ENCODE measurements at places on chromosomes 1 and 21.

DNA sequence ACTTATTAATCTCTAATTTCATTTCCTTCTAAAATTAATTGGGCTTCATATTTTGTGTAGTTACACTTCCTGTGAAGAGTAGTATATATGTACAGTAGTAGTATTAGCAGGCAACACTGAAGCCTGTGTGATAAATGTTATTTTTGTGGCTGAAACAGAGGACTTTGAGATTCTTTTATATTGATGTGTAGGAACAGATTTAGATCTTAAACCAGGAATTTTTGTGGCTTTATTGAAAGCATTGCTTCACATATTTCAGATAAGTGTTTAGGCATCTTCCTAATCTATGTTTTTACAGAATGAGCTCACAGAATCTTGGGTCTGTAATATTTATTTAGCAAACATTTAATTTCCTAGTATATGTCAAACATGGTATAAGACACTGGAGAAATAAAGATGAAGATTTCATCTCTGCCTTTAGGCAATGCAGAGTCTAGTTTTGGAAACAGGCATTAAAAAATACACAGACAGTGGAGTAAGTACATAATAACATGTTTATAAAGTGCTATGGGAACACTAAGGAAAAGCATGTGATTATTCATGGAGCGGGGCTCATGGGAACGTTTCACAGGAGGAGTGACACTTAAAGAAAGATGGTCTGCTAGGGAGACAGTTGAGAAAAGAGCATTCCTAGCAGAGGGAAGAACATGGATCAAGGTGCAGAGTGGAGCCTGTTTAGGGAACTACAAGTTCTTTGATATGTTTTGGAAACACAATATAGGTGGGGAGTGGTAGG lies 52.7 kb downstream of the MIGA1 start:
- DNase-seq: no peak

DNA sequence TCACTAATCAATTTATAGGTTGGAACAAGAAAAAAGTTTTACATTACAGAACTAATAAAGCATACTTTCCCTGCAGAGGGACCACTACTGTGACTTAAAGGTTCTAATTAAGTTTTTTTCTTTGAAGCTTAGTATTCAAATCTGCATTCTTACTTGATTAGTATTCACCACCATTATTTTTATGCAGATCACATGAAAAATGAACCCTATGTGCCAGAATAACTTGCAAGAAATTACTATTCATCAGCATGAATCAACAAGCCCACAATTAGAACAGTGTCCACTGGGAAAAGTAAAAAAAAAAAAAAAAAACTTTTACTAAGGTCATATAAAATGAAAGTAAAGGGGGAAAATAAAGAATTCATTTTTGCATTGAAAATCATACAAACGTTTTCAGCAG lies 90.8 kb downstream of the SMYD3 start:
- DNase-seq: no peak

GRCh38 chr1:184258525-184258924 lies 128.3 kb upstream of the C1orf21 start:
- no peak for DNase-seq

DNA sequence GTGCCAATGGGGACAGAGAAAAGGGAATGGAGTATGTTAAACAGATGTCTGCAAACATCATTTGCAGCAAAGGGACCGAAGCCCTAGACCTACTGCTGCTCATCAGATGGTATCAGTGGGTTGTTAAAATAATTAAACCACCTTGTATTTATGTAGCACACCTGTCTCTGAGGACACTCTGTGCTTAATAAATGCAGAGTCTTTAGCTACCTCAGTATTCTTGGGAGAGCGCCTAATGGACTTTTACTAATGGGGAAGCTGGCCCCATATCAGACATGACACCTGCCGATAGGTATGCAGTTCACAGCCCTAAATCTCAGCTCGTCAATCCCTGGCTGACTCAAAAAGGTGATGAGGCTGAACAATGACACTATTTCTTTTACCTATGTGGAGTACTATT lies 54.4 kb downstream of the SYT6 start:
- no peak for DNase-seq

DNA sequence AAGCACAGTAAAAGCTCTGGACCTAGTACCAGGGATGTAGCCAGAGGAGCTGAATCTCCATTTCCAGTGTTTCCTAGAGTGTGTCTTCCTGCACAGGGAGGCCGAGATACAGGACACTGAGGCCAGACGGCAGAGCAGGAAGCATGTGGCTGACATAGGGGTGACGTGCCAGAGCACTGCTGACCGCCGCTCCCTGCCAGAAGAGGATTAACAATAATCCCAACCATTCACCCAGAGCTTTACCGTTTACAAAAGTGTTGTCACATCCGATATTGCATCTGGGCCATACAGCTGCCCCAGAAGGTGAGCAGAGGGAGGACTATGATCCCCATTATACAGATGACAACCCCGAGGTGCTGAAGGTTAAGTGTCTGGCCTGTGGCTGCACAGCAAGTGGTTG lies 5.8 kb upstream of the CLDN19 start:
- no peak for DNase-seq

DNA sequence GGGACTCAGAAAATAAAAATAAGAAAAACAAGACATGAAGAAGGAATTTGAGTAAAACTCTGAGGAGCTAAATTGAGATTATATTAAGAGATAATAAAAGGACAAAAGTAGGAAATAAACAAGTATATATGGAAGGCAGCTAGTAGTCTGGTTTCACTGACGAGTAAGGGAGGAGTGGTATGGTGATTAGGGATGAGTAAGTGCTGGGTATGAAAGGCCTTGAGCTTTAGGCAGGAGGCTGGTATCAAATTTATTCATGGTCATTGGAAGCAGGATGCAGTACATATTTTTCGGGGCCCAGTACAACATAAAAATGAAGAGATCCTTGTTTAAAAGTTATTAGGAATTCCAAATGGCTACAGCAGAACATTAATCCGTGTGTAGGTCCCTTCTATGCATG lies 789.7 kb upstream of the PRMT6 start:
- DNase-seq: no peak

- no peak for DNase-seq
Observed at GRCh38 chr21:25127007-25127406, 480.3 kb downstream of the MRPL39 start.

GRCh38 chr1:44806704-44807363 lies at the start of gene DYNLT4:
Gene DYNLT4, minus strand, starts transcription at chr1:44807351. Its CDS starts 683 bp downstream, at chr1:44806668.
- DNase-seq: no peak

- DNase-seq: no peak
Observed at GRCh38 chr1:9558946-9559545, 19.8 kb downstream of the SLC25A33 start.

GRCh38 chr1:44642255-44642654 lies 32.0 kb downstream of the TMEM53 start:
- DNase-seq: no peak

DNA sequence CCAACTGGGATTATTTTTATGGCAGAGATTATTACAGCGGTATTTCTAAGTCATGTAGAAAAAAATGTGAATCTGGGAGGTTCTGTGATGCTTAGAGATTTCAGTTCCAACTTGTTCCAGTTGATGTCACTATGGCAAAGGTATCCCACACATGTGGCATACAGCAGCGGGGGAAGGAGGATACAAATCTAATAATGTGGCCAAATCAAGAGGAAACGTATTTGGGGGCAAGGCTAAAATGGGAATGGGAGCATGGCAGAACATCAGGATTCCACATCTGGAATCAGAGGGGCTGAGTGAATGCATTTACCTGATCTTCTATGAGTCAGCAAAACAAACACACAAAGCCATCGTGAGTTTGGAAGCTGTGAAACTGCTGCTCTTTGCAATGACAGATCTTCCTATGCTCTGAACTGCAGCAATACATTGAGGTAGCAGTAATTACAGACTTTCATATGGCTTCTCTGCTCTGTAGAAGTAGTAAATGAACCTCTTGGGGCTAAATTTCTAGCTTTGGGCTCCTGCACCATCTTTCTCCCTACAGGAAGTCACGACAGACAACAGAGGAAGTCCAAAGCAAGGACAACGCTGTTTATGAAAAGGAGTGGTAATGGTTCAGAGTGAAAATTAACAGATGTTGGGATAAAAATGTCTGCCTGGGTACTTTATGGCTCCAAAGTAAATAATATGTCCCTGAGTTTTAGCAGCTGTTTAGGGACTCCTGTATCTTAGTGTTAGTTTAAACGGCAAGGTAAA lies 55.5 kb downstream of the GABPA start:
- DNase-seq: peak; percentile 6

- DNase-seq: no peak
Observed at GRCh38 chr1:13586001-13586400, 2.4 kb downstream of the PDPN start.

DNA sequence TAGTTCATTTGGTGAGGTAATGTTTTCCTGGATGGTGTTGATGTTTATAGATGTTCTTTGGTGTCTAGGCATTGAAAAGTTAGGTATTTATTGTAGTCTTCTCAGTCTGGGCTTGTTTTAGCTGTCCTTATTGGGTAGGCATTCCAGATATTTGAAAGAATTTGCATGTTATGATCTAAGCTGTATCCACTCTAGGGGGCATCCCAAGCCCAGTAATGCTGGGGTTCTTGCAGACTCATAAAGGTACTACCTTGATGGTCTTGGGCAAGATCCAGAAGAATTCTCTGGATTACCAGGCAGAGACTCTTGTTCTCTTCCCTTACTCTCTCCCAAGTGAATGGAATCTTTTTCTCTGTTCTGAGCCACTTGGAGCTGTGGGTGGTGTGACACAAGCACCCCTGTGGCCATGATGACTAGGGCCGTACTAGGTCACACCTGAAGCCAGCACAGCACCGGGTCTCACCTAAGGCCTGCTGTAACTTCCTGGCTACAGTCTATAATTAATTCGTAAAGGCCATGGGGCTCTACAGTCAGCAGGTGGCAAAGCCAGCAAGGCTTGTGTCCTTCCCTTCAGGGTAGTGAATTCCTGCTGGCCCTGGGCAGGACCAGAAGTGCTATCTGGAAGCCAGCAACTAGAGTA lies 74.8 kb upstream of the PDE4B start:
- no peak for DNase-seq

DNA sequence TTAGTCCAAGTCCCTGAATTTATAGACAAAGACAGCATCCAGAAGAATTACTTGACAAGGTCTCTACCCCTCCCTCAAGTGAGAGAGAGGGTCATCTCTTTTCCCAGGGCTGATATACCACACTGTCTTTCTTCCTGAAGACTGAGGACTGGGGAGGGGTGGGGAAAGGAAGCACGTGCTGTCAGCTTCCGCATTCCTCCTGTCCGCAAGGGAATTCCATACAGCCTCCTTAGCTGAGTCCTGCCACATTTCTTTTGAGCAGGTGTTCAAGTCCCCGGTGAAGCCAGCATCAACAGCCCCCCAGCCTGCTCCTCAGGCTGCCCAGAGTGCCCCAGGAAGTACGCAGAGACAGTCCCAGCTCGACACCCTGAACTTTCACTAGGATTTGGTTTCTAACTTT lies 34.2 kb downstream of the PCAT6 start:
- DNase-seq: no peak

GRCh38 chr1:62240651-62241370 lies 46.2 kb downstream of the L1TD1 start:
- DNase-seq: no peak

DNA sequence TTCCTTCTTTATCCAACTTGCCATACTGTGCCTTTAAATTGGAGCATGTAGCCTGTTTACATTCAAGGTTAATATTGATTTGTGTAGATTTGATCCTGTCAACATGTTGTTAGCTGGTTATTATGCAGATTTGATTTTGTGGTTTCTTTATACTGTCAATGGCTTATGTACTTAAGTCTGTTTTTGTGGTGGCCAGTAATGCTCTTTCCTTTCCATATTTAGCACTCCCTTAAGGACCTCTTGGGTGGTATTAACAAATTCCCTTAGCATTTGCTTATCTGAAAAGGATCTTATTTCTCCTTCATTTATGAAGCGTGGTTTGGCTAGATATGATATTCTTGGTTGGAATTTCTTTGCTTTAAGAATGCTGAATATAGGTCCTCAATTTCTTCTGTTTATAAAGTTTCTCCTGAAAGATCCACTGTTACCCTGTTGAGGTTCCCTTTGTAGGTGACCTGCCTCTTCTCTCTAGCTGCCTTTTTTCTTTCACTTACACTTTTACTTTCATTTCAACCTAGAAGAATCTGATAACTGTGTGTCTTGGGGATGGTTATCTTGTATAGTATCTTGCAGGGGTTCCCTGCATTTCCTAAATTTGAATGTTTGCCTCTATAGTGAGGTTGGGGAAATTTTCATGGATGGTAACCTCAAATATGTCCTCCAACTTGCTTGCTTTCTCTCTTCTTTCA lies 86.9 kb upstream of the NEGR1 start:
- DNase-seq: no peak

DNA sequence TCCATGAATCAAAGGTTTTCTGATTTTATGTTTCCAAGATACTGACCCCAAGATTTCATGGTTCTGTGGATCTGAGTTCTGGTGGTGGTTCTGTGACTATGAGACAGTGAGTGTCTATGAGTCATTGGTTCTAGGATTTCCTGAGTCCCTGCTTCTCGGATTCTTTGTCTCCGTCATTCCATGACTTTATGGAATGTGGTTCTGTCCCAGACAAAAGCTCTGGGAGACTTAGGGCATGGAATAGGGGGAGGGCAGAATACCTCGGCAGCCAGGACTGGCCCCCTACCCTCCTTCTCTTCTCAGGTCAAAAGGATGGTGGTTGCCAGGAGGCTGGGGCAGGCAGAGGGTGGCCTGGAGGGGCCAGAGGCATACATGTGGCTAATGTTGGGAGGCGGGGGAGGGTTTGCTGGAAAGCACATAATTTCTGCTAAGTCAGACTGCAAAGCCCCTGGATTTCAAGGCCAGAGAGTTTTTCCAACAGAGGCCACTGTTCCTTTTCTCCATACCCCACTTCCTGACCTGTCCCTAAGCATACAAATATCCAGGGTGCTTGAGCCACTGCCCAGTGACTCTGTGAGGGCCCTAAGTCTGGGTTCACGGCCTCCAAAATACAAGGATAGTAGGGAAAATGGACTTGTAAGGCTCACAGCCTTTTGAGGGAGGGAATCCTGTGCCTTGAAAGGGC lies 17.2 kb downstream of the CDCP2 start:
- DNase-seq: no peak

DNA sequence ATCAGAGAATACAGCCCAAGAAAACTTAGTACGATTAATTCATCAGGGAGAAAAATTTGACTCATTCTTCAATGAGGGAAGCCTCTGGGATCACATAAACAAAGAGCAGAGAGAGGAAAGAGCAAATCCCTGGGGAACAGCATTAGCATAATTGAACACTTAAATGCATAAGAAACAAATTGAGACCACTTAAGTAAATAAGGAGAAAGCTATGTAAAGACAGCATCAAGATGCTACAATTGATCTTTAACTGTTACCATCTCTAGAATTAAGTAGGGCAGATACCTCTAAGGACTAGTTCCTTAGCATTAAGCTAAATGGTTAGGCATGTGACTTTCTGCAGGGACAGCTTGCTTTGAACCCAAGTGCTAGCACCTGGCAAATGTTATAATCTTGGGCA lies 265.1 kb upstream of the NEGR1 start:
- no peak for DNase-seq

DNA sequence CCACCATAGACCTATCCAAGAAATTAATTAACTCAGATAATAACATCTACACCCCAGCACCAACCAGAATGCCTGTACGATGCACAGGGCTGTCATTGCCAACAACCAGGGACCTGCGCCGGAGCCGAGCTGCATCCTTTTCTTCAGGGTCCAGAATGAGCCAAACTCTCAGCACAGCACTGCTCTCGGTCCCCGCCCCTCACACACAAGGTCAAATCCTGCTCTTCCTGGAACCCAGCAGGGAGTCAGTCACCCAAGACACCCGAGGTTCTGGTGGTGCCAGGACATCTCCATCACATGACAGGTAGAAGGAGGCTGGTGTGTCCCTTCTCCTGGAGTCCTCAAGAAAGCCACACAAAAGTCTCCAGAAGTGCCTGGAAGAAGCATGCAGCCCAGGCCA lies 31.9 kb downstream of the NPHP4 start:
- DNase-seq: no peak
